ENCODE measurements at places on chromosomes 6 and 20. TPM values are rescaled to one million over a fixed set of nuclear protein-coding genes. Genes with fewer than 3 reads are reported as not detected.

The ABHD16B gene
- total RNA-seq, result not detected

The ELMO2 gene
- total RNA-seq, result 43.0 TPM

The GPR6 gene
- total RNA-seq, result not detected

The TOX2 gene
- total RNA-seq, result 0.32 TPM

The DCBLD1 gene
- total RNA-seq, result 4.0 TPM

GRCh38 chr20:33808388-33808787, 2.8 kb upstream of the CHMP4B start:
- DNase-seq, result no peak

DNA sequence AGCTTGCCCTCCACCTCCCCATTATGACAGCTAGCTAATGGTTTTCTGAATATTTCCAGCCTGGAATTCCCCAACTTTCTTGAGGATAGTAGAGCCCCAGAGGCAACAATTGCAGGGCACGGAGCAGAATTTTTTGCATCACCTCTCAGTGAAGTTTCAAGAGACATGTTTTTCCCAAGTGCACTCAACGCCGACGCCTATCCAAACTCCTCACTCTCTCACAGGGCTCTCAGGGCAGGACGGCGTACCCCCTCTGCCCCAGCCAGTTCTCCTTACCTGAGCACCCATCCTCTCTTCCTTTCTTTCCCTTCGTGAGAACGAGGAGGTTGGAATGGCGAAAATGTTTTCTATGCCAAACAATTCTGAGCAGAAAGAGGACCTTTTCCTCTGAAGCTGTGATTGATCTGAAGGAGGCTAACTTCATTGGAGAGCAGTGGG, 83.1 kb upstream of the FOXQ1 start:
- DNase-seq, result no peak

GRCh38 chr6:13065581-13065980, 262.8 kb downstream of the TBC1D7 start:
- no peak for DNase-seq

DNA sequence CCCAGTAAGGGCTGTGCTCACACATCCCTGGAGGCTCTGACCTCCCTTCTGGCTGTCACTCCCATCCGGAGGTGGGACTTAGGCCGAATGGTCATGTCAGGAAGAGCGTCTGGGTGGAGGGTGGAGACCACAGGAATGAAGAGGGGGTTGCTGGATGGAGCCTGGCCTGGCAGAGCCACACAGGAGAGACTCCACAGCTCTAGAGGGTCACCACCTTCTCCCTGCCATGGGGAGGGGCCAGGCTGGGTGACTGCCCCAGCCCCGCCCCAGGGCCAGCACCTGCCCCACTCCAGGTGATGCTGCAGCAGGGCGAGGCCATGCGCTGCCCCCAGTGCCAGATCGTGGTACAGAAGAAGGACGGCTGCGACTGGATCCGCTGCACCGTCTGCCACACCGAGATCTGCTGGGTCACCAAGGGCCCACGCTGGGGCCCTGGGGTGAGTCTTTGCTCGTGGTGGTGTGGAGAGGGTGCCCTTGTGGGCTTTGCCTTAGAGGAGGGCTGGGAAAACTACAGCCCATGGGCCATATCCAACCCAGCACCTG, 20.6 kb downstream of the RBCK1 start:
- no peak for DNase-seq

GRCh38 chr6:87152526-87152955, 2.8 kb upstream of the ZNF292 start:
- no peak for DNase-seq

DNA sequence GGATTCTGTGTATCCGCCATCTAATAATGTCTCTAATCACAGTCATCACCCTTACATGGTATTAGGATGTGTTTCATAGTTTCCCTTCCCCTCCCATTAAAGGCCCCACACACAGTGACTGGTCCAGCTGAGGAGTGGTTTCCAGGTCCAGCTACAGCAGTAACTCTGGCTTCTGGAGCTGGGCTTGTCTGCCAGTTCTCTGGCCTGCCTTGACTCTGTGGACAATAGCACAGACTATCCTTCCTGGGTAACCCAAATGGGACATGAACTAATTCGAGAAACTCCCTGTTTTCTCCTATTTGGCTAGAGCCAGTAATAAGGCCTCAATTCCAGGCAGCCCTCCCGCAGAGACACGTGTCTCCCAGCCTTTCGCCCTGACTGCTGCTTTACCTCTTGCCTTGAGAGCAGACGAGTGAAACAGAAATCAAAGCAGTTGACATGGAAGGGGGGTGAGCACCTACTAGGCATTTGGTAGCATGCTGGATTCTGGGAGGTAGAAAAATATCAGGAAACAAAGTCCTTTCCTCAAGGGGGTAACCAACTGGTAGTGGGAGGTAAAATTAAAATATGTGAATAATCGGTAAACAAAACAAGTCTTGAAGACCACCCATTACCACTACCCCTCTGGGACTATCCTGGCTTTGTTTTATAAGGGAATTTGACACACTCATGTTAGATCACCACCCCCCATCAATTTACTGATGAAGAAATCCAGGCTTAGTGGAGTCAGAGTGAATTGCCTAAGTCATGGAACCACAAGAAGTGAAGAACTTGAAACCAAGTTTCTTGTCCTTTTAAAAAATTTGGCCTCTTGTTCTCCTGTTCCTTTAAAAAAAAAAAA, 1.2 kb downstream of the TRAF3IP2 start:
- DNase-seq, result peak; percentile 77

GRCh38 chr6:878179-878578, 185.2 kb upstream of the EXOC2 start:
- no peak for DNase-seq

DNA sequence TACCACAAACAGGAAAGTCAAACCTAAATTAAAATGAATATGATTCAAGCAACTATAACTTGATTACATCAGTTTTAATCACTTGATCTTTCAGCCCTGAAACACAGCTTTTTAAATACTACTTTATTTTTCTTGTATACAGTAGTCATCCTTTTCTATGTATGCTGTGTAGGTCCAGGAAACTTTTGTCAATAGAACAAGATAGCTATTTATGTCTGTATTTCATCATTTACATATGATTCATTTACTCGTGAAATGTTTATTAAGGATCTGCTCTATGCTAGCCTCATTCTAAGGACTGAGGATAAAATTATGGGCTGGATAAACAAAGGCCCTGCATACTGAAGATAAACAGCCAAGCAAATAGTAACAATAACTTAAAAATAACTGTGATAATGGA, 930.2 kb downstream of the TFAP2A start:
- no peak for DNase-seq

- no peak for DNase-seq
These were observed 52.5 kb upstream of the TAGAP start for GRCh38 chr6:159097256-159097655.

DNA sequence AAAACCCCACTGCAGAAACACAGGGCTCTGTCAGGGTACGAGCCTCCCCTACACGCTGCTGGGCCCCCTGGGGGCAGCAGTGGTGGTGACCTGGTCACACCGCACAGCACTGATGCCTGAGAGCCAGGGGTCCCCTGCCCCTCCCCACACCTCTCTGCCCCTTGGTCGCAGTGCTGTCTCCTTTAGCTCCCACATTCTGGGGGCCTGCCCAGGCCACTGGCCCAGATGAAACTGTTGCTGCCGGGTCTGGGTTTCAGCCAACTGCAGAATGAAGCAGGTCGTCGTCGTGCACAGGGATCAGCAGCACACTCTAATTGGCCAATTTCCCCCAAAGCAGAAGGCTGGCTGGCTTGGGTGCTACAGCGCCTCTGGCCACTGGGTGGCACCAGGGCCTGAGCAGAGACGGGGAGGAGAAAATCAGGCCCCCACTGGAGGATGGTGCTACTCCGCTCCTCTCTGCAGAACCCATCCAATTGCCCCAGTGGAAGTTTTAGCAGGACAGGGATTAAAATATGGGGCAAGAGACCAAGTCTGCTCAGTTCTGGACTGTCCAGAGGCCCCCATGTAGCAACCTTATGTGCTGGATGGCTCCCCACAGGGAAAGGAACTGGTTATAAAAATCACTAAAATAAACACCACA, 26.1 kb downstream of the DIDO1 start:
- peak; percentile 74 for DNase-seq

DNA sequence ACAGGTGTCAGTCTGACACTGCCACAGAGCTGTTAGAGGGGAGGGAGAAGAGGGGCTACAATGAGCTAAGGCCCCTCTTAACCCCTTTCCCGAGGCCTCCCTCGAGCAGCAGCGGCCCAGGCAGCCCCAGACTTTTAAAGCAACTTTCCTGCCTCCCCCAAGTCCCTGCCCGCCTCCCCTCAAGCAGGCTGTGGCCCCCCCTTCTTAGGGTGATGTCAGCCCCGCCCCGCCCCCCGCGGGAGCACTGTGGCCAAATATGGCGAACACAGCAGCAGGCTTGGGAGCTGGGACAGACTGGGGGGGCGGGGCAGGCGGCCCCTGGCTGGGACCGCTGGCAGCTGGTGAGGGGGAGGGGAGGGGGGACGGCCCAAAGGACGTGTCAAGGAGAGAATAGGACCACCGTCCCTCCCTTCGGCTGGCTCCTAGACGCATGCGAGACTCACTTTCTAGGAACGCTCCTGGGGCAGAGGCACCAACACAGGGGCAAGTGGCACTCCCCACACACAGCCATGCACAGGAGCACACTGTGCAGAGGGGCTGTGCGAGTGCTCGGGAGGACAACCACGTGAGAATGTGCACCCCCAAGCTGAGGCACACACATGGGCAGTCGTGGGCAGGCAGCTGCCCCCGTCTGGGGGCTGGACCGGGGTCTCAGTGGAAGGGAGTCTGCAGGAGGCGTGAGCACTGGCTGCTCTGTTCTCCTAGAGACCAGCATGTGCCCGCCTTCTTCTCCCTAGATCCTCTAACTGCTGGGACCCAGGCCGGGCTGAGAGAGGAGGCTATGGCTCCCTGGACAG, 6.7 kb downstream of the TEAD3 start:
- peak; percentile 88 for DNase-seq

GRCh38 chr6:8556370-8557013, 121.1 kb upstream of the SLC35B3 start:
- no peak for DNase-seq

DNA sequence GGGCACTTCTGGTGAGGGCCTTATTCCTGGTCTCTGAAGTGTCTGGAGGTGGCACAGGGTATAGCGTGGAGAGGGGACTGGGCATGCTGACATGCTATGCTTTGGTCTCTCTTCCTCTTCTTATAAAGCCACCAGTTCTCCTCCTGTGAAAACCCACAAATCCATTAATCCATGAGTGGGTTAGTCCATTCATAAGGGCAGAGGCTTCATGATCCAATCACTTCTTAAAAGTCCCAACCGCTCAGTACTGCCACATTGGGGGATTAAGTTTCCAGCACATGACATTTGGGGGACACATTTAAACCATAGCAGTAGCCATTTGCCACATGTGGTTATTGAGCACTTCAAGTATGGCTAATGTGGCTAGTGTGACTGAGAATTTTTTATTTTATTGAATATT, 3.8 kb upstream of the TRIB3 start:
- DNase-seq, result no peak

- no peak for DNase-seq
These were observed 16.4 kb downstream of the TAAR2 start for GRCh38 chr6:132607544-132608233.

- no peak for DNase-seq
These were observed 56.1 kb downstream of the FIG4 start for GRCh38 chr6:109747221-109747620.

- DNase-seq, result no peak
These were observed 57.1 kb downstream of the YTHDF1 start for GRCh38 chr20:63158845-63159244.

GRCh38 chr6:25435416-25435985, 156.3 kb downstream of the CARMIL1 start:
- DNase-seq, result no peak

- no peak for DNase-seq
These were observed 8.5 kb downstream of the RNF8 start for GRCh38 chr6:37362101-37362828.

GRCh38 chr6:90701146-90701781, 114.4 kb upstream of the MAP3K7 start:
- no peak for DNase-seq

DNA sequence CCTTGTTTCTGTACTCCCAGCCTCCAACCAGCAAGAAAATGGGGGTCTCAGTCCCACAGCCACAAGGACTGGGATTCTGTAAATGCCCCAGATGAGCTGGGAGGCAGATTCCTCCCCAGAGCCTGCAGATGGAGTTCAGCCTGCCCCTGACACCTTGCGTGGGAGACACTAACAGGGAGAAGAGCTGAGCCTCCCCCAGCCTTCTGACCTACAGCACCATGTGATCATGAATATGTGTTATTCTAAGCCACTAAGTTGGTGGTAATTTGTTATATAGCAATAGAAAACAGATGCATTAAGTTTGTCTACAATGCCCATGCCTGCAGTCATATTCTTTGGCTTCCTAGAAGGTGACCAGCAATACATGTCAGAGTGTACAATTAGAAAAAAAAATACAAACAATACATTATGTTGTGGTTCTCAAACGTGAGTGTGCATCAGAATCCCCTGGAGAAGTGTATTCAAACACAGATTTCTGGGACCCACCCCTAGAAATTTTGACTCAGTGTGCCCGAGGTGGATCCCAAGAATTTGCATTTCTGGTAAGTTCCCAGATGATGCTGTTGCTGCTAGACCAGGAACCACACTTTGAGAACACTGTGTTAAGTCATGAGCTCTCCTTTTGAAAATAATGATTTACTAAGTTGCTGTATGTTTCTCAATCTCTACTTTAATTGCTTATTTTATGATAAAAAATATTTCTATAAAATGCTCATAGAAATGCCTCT, 39.9 kb downstream of the SLC22A3 start:
- no peak for DNase-seq

- no peak for DNase-seq
These were observed 47.4 kb downstream of the LGSN start for GRCh38 chr6:63272397-63272796.

DNA sequence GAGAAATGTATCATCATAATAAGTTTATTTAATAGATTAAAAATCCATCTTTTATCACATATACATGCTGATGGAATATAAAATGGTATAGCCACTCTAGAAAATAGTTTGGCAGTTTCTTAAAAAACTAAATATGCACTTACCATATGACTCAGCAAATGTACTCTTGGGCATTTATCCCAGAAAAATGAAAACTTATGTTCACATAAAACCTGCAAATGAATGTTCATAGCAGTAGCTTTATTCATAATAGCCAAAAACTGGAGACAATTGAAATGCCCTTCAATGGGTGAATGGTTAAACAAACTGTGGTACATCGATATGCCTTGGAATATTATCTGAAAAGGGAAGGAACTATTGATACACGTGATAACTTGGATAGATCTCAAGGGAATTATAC, 6.4 kb upstream of the NCOA7 start:
- no peak for DNase-seq

DNA sequence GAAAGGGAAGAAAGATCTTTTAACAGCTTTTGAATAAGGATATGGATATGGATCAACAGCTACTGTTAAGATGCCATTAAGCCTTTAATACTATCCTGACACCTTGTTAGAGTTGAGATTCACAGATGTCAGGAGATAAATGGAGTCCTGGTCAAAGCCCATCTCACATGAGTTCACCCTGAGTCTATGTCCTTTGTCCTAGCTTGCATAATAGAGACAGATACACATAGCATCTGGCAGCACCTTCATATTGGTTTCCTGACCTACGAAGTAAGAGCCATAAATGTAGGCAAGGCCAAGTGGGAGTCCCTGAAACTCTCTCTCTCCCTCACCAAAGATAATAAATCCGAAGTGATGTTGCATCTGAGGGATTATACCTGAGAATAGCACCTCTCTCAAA, 79.1 kb upstream of the F13A1 start:
- DNase-seq, result no peak
